ENCODE measurements at places on chromosomes 2 and 18.
A peak's percentile ranks its signal among the peaks of the same experiment; 100 is the strongest.

DNA sequence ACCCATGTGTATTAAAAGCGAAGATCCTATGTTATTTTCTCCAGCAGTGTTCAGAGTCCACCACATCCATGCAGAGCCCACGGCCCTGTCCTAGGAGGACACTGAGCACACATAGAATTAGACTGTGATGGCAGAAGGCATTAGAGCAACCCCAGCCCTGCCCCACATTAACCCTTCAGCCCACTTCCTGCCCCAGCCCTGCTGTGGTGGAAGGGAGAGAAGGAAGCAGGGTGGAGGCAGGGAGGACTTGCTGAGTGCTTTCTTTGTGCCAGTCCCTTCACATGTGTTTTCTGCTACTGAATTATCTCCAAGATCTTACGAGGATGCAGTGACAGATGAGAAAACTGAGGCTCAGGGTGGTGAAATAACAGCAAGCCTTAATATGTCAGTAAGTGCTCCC, 339.0 kb downstream of the SMAD2 start:
- DNase-seq = no peak

DNA sequence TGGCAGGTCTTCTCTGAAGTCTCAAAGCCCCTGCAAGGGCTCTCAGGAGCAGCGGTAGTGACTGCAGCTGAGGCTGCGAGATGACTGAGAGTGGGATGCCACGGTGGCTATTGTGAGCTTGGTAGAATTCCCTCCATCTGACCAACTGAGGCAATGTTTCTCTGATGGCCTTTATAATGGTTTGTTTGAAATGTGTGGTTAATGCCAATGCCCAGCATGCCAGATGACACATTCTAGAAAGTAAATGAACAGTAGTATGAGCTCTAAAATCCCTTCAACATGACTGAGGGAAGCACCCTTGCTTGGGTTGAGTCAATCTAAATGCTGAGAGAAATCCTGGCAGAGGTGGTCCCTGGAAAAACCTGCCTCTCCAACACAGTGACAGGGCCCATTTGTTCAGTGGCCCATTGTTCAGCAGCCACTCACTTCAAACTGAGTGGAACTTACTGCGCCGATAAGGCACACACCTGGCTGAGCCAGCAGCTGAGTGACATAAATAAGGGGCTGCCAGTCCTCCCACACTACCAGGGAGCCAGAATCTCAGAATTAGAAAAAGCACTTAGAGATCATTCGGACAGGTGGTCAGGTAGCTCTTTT, 31.7 kb downstream of the SULT1C2 start:
- DNase-seq = no peak

DNA sequence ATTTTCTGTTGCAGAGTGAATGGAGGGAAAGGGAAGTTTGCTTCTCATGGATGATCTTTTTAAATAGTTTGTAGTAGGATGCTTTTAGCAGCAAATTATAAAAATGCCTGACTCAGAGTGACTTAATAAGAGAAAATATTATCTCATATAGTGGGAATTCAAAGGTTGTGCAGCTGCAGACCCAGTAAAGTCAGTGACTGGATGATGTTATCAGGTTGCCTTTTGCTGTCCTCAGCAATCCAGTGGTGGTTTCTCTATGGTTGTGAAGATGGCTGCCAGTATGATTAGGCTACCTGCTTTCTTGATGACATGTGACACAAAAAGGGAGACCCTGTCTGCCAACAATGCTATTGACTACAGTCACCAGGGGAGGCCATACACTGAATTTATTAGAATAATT, 184.8 kb downstream of the DIS3L2 start:
- DNase-seq = no peak

GRCh38 chr2:111669928-111670695, 213.9 kb downstream of the ANAPC1 start:
- DNase-seq = no peak

GRCh38 chr2:68283419-68283812, 31.1 kb upstream of the PPP3R1 start:
- no peak for DNase-seq

DNA sequence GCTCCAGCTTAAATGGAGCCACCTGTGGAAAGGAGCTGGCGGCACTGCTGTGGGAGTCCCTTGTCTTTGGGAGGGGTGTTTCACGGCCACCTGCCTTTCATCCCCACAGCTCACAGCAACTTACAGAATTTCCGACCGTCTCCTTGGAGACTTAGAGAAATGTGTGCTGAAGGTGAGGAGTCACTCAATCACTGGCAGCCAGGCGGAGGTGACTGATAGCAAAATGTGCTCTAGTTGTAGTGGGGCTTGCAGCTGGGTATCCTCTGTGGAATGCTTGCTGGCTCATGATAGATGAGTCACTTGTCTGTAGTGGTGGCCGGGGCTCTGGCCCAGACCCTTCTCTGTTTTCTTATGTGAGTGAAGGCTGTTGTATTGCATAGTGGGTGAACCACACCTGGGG, 110.7 kb downstream of the SH3RF3 start:
- DNase-seq = peak; percentile 74

GRCh38 chr2:120984046-120984445, 248.4 kb downstream of the GLI2 start:
- DNase-seq = no peak

- DNase-seq = no peak
Observed at GRCh38 chr2:84729224-84729623, 151.7 kb downstream of the TRABD2A start.

DNA sequence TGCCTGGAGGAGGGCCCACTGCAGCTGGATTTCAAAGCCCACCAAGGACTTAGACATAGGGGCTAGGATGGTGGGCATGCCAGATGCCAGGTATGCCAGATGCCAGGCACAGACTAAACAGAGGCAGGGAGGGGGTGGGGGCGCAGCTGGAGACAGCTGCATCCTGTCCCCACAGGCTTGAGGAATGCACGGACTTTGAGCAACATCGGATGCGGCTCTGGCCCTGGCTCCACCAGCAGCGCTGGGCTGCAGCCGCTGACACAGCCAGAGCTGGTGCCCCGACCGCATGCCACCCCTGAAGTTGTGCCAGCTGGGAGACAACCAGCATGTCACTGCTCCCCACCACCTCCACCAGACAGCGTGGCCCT, 39.5 kb downstream of the AQP12A start:
- DNase-seq = no peak

GRCh38 chr2:174680221-174680620, 82.6 kb upstream of the WIPF1 start:
- DNase-seq = no peak

GRCh38 chr2:11567631-11568031, 33.8 kb downstream of the GREB1 start:
- DNase-seq = no peak

DNA sequence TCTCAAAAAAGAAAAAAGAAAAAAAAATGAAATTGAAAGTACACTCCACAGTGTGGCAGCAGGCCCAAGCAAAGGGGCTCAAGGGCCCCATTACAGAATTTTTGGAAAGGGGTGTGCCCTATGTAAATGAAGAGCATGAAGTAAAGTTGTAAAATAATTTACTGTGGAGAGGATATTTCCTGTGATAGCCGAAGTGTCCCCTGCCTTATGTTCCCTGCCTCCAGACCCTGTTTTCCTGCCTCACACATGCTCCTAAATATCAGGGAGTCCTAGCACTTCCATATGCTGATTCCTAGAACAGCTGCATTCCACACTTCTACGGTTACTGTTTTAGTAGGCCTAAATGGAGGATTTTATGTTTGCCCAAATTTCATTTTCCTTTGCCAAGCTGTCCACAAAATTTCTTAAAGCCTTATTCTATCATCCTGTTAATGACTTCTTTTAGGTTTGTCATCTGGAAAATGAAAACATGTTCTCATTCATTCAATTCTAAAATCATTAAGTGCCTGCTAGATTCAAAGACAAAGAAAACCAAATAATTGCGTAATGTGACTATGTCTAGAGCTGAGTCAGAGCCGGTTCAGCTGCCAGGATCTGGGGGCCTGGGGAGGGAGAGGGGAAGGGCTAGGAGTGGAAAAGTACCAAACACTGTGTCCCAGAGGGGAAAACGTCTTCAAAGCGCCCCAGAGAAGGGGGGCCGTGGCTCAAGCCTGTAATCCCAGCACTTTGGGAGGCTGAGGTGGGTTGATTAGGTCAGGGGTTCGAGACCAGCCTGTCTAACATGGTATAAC, 25.9 kb upstream of the IMPA2 start:
- no peak for DNase-seq

DNA sequence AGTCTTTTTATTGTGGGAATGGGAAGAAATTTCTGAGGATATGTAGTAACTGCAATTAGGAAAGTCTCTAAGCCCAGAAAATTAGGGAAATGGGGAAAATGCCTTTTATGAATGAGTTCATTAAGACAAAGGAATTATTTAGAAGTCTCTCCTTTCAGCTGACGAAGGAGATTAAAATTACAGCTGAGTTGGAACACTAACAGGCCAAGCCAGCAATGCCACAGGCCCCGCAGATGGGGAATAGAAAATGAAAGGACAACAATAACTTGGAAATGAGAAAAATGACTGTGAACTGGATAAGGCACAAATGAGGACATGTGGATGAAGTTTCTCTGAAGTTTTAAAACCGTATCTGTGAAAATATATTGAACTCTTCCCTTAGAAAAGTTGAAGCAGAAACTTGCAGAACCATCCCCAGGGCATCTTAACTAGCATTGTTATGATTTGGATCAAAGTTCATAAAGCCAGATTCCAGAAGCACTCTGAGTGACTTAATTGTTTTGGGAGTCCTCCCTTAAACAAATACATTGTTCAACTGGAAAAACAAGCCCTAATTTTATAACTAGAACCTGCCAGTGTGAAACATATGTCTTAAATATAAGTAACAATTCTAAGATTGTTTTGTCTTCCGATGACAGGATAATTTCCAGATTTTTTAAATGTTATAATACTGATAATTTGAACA, 51.3 kb downstream of the C2orf76 start:
- DNase-seq = no peak

GRCh38 chr18:64097497-64097896, 51.4 kb downstream of the LINC00305 start:
- no peak for DNase-seq

GRCh38 chr18:76432274-76432755, 62.7 kb downstream of the ZNF516 start:
- no peak for DNase-seq

DNA sequence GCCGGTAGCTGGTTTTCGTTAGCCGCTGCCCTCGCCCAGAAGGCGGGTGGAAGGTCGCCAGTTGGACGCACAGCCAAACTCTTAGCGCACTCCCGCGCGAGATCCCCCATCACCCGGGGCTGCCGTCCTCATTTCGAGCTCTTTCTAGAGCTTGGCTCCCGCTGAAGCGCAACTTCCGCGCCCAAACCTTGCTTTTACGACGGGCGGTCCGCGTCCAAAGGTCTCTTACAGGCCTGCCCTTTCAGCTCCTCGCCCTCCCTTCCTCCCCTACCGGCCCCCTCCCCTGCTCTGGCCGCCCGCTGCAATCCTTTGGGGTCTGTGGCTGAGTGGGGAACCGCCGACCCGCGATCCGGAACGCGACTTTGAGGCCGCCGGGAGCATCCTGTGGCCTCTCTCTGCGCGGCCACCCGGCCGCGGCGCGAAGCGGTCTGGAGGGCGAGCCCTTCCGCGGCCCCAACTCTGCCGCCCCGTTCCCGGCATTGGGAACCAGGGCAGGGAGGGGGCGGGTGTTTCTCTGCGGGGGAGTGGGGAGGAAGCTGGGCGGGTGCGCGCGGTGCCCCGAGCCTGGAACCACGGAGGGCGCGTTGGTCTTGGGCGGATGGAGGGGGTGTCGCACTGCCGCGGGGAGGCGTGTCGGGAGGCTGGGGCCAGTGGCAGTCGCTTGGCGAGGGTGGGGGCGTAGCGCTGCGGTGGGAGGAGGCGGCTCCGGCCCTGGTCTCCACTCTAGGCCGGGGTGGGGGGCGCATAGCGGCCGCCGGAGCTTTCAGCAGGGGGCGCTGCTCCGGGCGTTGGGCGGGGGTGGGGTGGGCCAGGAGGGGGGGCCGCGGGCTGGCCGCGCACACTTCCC, at the start of gene GDF7:
TSS of gene GDF7 (plus strand) at position 841 of the 847 bp plus-strand sequence. CDS start 96 bp downstream, outside the sequence.
- no peak for DNase-seq

- no peak for DNase-seq
Observed at GRCh38 chr2:173150087-173150486, 74.4 kb downstream of the MAP3K20 start.

DNA sequence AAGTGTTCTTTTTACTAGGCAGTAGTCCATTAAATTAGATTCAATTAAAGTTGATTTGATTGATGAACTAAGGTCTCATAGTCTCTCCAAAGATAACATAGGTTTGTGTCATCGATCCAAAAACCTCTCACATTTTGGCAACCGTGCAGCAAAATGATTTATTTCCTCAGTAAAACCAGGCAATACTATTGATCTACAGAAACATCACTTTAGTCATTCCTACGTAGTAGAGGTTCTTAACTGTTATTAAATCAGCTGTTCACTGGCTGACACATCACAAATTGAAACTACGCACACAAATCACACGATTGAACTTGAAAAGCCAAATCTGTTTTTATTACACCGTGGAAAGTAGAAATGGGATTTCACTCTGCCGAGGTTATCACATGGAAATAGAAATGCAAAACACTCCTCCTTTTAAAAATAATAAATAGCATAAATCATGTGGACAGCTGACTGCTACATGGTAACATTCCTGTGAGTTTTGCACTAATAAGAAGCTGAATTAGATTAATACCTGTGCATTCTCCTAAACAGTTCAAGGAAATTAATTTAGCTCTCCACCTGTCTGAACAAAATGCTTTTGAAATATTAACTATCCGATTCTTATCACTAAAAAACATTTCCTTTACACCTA, 262.5 kb downstream of the CDH20 start:
- DNase-seq = no peak

DNA sequence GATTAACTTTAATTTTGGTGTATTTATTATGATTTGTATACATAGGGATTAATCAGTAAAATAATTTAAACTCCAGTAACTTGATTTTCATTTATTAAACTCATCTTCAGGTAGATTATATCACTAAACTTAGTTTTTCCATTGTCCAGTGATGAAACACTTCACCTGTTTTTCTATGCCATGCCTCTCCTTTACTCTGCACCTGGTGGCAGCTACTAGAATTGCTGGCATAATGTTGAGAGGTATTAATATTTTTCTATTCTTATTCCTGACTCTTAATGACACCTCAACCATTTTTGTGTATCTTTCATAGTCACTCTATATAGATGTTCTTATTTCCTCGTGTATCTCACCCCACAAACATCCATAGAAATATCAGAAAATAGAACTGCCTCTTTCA, 940.3 kb upstream of the CRIM1 start:
- DNase-seq = no peak

DNA sequence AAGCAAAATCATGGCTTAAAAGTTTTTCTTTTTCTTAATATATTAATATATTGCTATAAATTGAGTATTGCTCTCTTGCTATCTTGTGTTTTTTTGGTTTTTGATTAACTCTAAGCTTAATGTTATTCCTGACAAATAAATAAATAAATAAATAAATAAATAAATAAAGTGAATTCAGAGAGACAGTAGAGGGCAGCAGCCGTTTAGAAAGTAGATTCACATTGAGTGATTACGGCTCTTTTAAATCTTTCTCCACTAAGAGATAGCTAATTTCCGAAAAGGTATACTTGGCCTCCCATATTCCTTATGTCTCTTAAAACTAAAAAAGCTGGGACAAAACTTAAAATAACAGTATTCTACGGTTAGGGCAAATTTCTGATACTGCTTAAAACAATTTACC, 34.3 kb downstream of the MSH2 start:
- DNase-seq = no peak
